Pons (tissue), 1 donor: ENCODE measurements at places on chromosomes 4 and X.

- no peak for DNase-seq
These were observed 17.2 kb upstream of the HOPX start for GRCh38 chr4:56698329-56698728.

DNA sequence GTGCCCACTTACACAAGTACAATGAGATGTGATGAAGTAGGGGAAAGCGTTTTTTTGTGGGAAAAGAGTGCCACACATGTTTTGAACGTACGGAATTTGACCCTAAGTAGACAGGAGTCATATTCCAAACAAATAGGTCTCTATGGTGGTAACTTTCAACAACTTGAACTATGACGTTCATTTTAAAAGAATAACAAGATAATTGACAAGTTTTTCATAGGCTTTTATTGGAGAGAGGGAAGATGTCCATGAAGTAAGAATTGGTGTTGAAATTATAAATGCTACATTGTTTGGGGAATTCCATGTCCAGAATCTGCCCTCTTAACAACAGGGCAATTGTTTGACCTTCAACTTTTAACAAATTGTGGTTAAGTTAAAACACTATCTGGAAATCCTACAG, 126.5 kb downstream of the GASK1B start:
- DNase-seq: no peak

GRCh38 chrX:65696613-65697012, 29.2 kb downstream of the MSN start:
- no peak for DNase-seq

GRCh38 chr4:58061967-58062366, 951.8 kb upstream of the IGFBP7 start:
- DNase-seq: peak; percentile 34

DNA sequence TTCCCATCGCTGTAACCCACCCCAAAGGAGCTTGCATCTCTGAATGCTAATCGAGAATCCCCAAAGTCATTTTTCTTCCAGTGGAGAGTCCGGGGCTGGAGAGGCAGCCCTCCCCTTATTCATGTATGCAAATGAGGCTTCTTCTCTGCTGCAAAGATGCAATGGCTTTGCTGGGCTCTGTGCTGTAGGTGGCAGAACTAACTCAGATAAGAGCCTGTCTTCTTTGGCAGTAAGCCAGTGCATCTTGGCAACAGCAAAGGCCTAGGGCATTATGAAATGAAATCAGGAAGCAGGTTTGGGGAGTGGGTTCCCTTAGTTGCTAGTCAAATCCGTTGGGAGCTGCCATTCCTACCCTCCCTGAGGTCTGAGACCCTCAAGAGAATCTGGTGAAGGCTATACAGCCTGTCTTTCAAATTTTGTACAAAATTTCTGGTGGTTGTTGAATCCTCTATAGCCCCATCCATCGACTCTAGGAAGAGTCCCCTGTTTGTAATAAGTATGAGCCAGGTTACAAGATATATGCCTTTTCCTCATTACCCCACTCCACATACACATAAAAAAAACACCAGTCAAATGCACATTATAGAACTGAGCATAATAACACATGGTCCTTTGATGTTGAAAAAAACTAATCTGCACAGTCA, 290.6 kb upstream of the TAPT1 start:
- peak; percentile 90 for DNase-seq

DNA sequence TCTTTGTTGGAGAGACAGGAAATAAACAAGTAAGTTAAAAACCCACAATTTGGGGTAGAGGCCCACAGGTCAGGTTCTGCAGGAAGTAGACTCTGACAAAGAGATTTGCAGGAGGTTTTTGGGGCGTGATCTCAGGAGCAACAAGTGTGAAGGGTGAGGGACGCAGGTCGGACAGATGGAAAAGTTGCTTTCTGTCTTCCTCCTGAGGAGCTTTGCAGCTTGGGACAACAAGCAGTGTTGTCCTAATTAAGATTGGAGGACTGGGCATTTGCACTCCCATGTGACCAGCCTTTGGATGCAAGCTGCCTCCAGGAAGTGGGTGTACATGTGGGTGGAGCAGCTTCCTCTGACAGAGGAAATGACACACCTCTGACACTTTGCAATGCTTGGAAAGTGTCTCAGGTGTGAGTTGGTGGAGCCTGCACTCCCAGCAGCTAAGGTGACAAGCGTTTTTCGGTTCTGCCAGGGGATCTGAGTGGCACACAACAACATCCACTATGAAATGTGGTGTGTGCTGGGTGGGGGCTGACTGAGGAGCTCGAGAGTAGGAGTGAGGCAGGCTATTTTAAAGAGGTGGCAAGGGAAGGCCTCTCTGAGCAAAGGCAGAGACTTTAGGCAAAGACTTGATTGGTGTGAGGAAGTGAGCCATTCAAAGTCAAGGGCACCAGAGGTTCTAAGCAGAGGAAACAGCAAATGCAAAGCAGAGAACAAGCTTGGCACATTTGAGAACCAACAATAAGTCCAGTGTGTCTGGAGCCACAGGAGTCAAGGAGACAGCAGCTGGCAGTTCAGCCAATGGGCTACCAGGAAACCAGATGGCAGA, 339.8 kb upstream of the GATB start:
- peak; percentile 84 for DNase-seq

- DNase-seq: no peak
These were observed 176.9 kb upstream of the GK2 start for GRCh38 chr4:79584902-79585301.

DNA sequence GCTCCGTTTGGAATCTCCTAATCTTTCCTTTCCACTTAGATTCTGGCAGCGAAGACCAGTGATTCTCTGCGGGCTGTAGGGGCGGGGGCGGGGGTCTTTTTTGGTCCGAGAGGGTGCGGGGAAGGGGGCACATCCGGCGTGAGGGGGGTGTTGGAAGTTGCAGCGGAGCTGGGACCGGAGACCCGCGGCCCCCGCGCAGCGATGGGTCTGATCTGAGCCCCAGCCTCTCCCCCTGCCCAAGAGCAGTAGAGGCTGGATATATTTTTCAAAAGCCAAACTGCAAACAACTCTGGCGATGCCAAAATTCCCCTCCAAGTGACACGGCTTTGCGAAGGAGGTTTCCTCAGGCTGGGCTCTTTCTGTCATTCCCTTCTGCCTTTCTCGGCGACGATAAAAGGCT, 355 bp downstream of the GRID2 start:
- peak; percentile 25 for DNase-seq
